ENCODE measurements at places on chromosomes 7 and 10.

DNA sequence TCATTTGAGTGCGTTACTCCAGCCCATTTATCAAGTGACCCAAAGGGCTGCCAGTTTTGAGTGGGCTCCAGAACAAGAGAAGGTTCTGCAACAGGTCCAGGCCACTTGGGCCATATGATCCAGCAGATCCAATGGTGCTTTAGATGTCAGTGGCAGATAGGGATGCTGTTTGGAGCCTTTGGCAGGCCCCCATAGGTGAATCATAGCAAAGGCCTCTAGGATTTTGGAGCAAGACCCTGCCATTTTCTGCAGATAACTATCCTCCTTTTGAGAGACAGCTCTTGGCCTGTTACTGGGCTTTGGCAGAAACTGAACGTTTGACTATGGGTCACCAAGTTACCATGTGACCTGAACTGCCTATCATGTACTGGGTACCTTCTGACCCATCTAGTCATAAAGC lies 358.8 kb upstream of the SEMA3C start:
- no peak for DNase-seq

- no peak for DNase-seq
Observed at GRCh38 chr10:35480142-35480541, 125.0 kb upstream of the GJD4 start.

- no peak for DNase-seq
Observed at GRCh38 chr7:31084226-31084625, 32.1 kb downstream of the ADCYAP1R1 start.

- no peak for DNase-seq
Observed at GRCh38 chr7:40749877-40750276, 615.1 kb downstream of the SUGCT start.

GRCh38 chr10:646118-646524 lies 43.3 kb downstream of the DIP2C start:
- DNase-seq, result no peak

DNA sequence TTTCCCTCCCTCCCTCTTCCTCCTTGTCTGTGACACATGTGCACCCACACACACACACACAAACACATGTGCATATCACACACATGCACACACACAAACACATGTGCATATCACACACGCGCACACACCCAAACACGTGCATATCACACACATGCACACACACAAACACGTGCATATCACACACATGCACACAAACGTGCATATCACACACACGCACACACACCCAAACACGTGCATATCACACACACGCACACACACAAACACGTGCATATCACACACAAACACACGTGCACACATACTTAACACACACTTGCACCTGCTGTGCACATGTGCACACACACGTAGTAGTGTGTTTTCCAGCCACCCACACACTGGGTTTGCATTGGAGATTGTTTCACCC lies 29.4 kb upstream of the KNDC1 start:
- no peak for DNase-seq

DNA sequence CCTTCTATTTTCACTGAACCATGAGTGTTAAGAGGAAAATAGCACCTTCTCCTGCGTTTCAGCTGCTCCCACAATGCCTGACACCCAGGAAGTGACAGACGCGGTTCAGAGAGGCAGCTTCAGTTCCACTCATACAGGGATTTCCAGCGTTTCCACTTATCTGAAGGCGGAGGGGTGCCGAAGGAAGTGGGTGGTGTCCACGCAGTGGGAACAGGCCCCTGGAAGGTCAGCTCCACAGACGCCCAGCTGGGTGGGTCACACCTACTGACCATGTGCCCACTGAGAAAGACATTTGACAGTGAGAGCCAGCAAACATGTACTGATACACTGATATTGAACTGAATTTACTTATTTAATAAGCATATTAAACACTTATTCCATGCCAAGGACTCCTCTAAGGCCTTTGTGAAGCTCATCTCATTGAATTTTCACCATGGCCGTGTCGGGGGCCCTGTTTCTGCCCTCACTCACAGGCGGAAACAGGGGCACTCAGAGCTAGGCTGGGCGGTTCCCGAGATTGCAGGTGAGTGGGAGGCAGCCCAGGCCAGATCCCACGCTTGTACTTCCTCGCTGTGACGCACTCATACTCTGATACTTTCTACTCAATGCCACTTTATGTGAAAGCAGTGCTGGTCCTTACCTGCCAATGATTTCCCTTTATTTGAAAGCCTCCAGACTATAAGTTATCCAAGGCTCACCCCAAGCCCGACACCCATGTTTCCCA lies 96.8 kb downstream of the TCERG1L start:
- DNase-seq, result no peak

GRCh38 chr7:91771394-91771793 lies 109.1 kb downstream of the MTERF1 start:
- DNase-seq, result no peak

DNA sequence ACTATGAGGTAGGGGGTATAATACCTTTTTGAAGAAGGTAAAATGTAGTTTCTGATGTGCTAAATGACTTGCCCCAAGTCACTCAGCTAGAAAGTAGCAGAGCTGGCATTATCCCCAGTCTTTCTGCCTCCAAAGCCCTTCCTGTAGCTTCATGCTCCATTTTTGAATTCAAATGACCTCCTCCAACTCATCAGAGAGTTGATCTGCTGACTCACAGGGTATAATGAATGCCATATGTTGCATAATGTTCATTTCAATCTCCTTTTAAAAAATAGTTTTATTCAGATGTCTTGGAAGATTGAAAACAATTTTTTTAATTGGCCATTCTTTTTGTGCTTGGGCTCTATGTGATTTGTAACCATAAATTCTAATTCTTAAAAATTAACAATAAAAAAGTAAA lies 272.8 kb upstream of the IMMP2L start:
- DNase-seq, result no peak

DNA sequence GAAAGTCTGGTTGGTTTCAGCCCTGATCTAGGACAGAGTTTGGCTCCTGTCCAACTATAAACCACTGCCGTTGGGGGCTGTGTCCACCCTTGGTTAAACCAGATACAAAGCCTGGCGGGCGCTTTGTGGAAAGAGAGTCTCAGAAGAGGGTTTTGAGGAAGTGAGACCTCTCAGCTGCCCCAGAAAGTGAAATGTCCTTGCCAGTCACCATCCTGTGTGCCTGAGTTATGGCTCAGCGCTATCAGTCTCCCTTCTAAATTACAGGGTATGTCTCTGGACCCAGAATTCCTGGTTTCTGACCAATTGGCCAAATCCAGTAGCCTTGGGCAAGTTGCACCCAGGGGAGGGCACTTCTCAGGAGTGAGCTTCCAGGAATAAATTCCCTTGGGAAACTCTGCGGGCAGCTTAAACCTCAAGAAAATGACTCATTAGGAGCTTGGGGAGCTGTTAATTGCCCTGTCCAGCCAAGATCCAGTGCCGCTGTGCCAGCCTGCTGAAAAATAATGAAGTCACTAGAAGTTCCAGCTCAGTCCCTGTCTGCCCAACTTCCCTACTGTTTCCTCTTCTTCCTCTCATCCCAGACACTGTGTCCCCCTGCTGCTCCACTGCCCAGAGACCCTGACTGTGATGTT lies 66.7 kb upstream of the PDZD8 start:
- DNase-seq, result no peak

- no peak for DNase-seq
Observed at GRCh38 chr10:26737730-26738129, 40.2 kb downstream of the PDSS1 start.

DNA sequence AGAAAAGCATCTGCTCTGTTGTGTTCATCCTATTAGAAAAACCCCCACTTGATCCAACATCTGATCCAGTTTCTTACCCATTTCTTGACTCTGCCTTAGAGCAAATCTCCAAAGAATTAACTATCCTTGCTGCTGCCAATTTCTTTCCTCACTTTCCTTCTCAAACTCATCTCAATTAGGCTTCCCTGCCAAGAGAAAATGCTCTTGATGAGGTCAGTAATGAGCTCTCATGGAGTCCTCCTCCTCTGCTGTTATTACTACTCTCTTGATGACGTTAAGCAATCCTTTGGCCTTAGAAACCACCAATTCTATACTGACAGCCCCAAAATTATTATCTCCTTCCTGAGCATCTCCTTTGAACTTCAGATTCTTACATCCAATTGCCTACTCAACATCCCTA lies 162.0 kb upstream of the FAM13C start:
- no peak for DNase-seq

GRCh38 chr7:29609162-29610037 lies 45.8 kb downstream of the PRR15 start:
- DNase-seq, result peak; percentile 16

- peak; percentile 65 for DNase-seq
Observed at GRCh38 chr10:77391605-77392235, 245.9 kb downstream of the KCNMA1 start.
